Hematopoietic multipotent progenitor cell (in vitro differentiated cells): ENCODE measurements at places on chromosomes 16 and 17. TPM values are rescaled to one million over a fixed set of nuclear protein-coding genes. Genes with fewer than 3 reads are reported as not detected.

TUFM gene
- 162 TPM for total RNA-seq

DNA sequence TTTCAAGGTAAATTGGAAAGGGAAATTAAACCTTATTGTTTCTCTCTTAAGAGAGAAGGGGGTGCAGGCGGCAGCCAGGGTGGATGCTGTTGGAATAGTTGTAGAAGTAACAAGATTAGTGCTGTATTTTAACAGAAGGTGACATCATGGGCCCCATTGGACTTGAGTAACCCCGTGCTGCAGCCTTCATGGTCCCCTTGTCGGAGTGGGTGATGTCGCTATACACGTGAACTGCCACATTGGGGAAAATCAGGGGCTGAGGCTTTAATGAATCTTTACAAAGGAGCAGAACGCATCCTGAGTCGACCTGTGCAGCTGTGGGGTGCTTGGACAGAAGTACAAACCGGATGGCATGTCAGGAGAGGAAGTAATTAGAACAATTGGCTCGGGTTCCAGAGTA lies 3.2 kb downstream of the SNX11 start:
- no peak for DNase-seq

VASN gene
- 0.27 TPM for total RNA-seq

DNA sequence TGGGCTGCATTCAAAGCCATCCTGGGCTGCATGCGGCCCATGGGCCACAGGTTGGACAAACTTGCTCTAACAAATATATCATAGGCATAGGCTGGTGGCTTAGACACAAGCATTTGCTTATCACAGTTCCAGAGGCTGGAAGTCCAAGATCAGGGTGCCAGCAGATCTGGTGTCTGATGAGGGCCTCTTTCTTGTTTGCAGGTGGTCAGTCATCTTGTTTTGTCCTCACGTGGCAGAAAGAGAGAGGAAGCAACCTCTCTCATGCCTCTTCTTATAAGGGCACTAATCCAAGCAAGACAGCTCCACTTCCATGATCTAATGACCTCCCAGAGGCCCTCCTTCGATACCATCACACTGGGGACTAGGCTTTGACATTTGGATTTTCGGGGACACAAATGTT lies 238.7 kb upstream of the TNRC6C start:
- no peak for DNase-seq

- DNase-seq, result no peak
These were observed 1.7 kb upstream of the RRAD start for GRCh38 chr16:66926961-66927436.

DNA sequence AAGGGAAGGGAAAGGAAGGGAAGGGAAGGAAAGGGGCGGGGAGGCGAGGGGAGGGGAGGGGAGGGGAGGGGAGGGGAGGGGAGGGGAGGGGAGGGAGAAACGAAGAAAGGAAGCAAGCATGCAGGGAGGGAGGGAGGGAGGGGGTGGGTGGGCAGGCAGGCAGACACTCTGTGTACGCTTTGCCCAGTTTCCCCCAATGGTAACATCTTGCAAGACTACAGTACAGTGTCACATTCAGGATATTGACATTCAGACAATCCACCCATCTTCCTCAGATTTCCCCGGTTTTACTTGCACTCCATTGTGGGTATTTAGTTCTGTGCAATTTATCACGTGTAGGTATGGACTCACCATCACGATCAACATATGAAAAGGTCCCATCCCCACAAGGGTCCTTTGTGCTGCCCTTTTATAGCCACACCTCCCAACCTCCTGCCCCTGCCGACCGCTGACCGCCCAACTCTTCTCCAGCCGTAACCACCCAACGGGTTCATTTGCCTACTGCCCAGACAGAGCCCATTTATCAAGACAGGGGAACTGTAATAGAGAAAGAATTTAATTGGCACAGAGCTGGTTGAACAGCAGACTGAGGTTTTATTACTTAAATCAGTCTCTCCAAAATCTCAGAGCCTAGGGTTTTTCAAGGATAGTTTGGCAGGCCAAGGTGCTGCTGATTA lies 91.4 kb upstream of the FA2H start:
- no peak for DNase-seq

- peak; percentile 17 for DNase-seq
These were observed 2.5 kb upstream of the FBXL19 start for GRCh38 chr16:30920891-30921290.

DNA sequence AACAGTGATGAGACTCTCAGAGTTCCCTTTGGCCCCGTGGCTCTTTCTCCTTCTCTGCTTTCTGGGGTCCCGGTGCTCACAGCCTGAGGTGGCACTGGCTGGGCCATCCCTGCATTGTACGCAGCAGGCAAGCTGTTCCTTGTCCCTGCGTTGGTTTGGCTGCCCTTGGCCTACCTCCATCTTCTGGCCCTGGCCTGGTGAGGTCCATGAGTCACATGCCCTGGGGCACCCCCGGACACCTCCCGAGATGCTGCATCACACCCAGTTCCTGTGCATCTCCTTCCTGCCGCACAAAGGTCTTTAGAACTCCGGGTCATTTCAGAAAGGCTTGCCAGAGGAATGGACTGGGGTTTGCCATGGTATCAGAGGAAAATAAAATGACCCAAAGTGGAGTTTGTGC lies 9.5 kb downstream of the SULT1A2 start:
- DNase-seq, result no peak

ALOX15B gene
- total RNA-seq, result 5.1 TPM

PRR15L gene
- not detected for total RNA-seq

- DNase-seq, result no peak
These were observed 75.1 kb downstream of the FOXL1 start for GRCh38 chr16:86653285-86654006.

PPY gene
- total RNA-seq, result 0.27 TPM

SLC22A31 gene
- total RNA-seq, result not detected

TBC1D3E gene
- total RNA-seq, result not detected

GRCh38 chr16:85465328-85466303 lies 147.5 kb upstream of the GSE1 start:
- DNase-seq, result no peak

PIK3R6 gene
- total RNA-seq, result 10.0 TPM

NOD2 gene
- 4.0 TPM for total RNA-seq

DNA sequence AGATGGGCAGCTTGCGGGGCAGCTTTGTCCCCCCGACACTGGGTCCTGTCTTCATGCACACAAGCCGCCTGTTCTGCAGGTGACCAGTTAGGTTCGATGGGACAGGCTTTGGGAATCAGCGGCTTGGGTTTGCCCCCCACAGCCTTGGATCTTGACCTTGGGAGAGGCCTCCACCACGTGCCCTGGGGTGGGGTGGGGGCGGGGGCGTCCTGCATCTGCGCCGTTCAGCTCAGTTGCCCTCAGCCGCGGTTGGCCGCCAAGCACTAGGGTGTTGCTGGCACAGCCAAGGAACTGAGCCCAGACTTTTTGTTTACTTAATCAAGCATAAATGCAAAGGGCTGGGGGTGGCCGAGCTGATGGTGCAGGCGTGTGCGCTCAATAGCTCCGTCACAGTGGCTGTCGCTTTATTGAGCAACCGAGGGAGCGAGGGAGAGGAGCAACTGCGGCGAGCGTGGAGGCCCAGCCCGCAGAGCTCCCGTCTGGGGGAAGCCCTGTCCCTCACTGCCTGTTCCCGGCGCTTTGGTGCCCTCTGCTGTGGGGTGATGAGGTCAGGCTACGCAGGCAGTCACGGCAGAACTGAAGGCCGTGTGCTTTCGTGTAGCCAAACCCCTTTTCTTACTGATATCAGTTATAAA lies 33.9 kb downstream of the JPH3 start:
- peak; percentile 84 for DNase-seq

- DNase-seq, result no peak
These were observed 310.0 kb downstream of the CBLN1 start for GRCh38 chr16:48971571-48972077.

- DNase-seq, result peak; percentile 96
These were observed at the start of the genes PMM2 and TMEM186 for GRCh38 chr16:8797364-8798173. Gene PMM2 (plus strand): TSS chr16:8797839. CDS start chr16:8797883, 44 bp downstream. Gene TMEM186 (minus strand): TSS chr16:8797639. CDS start chr16:8797614, 25 bp downstream.

GRCh38 chr17:16255481-16255921 lies 38.5 kb downstream of the PIGL start:
- DNase-seq, result no peak

GRCh38 chr17:28551421-28552175 lies 826 bp downstream of the UNC119 start:
- no peak for DNase-seq

DNA sequence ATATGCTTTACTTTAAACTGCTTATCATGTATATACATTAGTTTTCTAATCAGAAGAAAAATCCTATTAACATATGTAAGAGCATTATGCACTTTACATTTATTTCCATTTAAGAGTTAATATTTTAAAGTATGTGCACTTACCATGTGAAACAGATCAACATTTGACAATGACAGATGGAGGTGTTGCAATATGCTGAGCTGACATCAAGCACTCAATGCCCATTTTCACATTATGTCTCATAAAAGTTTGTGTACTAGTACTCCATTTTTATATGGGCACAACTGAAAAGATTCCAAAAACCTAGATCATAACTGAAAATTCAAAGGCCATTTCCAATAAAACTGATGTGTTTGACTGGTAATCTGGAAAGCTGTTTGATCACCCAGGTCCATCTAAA lies 420.9 kb upstream of the SOX9 start:
- DNase-seq, result no peak

GRCh38 chr17:36611345-36612072 lies 10.1 kb downstream of the MRM1 start:
- no peak for DNase-seq

DNA sequence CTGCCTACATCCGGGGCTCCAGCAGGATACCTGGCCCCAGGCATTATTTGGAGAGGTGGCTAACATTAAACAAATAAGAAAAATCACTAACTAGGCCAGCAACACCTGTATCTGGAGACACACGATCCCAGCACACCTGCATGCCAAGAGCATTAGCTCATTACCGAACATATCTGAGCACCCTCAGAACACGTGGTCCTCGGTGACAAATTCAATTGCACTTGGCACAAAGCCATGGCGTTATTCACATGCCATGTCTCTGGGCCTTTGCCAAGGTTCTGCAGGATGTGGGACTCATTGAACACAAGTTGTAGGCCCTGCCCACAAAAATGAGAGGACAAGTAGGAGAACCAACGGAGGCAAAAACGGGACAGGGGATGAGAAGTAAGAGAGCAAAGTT lies 552.3 kb downstream of the TOX3 start:
- DNase-seq, result no peak

- DNase-seq, result no peak
These were observed 22.0 kb upstream of the MRPS23 start for GRCh38 chr17:57871863-57872262.

DNA sequence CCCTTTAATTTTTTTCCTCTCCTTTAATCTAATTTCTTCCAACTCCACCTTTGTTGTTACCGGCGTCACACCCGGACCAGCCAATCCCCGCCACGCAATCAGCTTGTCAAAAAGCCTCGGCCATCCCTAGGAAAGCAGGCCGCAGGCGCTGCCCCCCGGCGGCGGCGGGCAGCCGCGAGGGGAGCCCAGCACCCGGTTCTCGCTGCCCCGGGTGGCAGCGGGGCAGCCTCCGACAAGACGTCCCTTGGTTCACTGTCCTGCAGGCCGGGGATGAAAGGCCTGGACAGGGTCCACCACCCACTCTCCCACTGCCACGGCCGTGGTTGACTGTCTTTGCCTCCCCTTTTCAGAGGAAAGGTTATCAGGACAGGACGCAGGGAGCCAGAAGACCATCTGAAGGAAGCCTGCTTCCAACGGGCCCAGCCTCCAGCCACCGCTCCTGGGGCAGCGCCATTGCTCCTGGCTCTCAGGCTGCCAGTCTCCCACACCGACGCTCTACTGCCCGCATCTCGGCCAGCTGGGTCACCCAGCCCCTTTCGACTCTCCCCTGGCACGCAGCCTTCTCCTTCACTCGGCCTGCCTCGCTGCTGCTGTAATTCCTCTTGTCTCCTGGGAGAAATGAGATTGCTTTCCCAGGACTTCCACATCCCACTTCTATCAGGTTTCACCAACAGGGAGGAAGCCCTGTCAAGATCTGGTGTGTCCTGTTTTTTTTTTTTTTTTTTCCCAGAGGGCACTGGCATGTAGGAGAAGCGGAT lies 2.8 kb upstream of the UBTF start:
- no peak for DNase-seq

EXOC3L1 gene
- total RNA-seq, result under 0.01 TPM

ST6GALNAC2 gene
- 0.81 TPM for total RNA-seq

DNA sequence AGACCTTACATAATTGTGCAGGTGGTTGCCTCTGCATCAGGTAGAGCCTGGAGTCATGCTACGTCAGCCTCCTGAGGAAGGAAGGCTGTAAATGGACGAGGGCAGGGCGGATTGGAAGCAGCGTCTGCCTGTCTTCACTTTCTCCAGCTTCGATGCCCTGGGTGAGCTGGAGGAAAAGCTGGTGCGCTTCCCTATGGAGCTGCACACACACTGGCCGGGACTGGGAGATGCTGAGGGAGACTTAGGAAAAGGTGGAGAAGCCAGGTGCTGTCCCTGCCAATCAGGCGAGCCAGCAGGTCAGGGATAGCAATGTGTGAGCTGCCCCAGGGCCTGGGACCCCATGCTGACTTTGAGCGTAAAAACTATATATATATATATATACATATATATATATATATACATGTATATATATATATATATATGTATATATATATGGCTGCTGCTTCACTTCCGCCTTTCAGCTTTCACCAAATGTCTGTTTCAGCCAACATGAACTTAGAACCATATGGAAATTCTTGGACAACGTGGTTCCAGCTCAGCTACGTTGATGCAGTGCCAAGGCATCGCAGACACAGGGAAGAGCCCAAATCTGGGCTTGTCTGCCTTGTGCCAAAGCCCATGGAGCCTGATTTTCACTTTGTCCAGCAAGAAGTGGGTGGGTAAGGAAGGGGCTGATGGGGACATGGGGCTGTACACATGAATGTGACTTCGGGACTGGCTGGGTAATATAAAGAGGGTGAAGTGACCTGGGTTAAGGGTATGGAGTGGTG lies 71.5 kb upstream of the NKD1 start:
- no peak for DNase-seq

DNA sequence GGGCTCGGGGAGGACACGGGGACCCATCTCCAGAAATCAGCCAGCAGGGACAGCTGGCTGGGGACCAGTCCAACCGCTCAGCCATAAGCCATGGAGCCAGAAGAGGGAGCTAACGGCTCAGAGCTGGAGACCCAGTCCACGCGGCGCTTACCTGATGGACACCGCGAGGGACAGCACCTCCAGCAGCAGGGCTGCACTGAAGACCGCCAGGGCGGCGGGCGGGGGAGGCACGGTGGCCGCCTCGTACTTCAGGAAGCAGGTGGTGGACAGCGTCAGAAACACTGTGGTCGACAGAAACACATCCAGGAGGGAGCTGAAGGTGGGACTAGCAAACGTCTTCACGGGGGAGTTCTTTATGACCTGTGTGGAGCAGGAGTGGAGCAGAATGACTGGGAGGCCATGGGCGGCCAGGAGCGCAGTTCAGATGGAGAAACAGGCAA lies 102.6 kb upstream of the CREBBP start:
- DNase-seq, result peak; percentile 50

GRCh38 chr17:48577946-48578615 lies at the start of gene HOXB4:
Gene HOXB4 (minus strand): TSS chr17:48578350. CDS start chr17:48578319, 31 bp downstream.
- peak; percentile 80 for DNase-seq

DNA sequence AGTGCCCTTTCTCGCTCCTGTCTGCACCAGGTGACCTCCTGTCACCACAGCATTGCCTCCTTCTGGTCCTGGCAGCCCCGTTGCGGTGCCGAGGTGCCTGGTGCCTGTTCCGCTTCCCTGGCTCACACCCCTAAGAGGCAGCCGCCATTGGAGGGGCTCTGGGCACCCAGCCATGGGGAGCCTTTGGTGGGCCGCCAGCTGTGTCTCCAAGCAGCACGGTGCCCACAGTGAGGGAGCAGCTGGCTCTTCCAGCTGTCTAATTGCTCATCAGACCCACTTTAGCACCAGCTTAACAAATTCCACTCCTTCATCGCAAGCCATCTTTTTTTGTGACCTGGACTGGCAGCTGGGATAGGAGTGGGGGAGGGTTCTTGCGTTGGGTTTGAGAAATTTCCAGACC lies 276.1 kb downstream of the SNX29 start:
- no peak for DNase-seq

GRCh38 chr16:67593288-67593687 lies 31.0 kb downstream of the CTCF start:
- no peak for DNase-seq

ASPA gene
- not detected for total RNA-seq
